ENCODE measurements at places on chromosomes 2 and 18. TPM values are rescaled to one million over a fixed set of nuclear protein-coding genes. Genes with fewer than 3 reads are reported as not detected.

DNA sequence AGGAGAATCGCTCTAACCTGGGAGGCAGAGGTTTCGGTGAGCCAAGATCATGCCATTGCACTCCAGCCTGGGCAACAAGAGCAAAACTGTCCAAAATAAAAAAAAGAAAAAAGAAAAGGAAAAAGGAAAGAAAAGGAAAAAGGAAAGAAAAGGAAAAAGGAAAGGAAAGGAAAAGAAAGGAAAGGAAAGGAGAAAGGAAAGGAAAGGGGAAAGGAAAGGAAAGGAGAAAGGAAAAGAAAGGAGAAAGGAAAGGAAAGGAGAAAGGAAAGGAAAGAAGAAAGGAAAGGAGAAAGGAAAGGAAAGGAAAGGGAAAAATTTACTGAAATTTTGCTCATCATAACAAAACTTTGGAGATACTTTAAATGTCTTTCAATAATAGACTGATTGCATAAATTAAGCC lies 391.3 kb upstream of the GYPC start:
- no peak for DNase-seq

- peak; percentile 81 for DNase-seq
Observed at GRCh38 chr18:23259701-23260681, 124.7 kb downstream of the CABLES1 start.

- DNase-seq: peak; percentile 43
Observed at GRCh38 chr2:46985512-46985911, 69.9 kb upstream of the MCFD2 start.

DNA sequence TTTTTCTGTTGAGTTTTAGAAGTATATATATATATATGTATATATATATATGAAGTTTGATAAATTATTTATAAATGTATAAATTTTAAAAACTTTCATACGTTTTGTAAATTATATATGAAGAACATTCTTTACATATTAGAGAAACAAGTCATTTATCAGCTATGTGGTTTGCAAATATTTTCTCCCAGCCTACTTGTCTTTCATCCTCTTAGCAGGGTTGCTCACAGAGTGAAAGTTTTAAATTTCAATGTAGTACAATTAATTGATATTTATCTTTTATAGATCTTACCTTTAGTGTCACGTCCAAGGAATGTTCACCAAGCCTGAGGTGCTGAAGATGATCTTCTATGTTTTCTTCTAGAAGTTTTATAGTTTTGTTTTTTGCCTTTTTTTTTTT lies 78.3 kb upstream of the HS6ST1 start:
- DNase-seq: no peak

The LMAN1 gene
- 180 TPM for total RNA-seq

The HAUS1 gene
- total RNA-seq: 9.2 TPM

DNA sequence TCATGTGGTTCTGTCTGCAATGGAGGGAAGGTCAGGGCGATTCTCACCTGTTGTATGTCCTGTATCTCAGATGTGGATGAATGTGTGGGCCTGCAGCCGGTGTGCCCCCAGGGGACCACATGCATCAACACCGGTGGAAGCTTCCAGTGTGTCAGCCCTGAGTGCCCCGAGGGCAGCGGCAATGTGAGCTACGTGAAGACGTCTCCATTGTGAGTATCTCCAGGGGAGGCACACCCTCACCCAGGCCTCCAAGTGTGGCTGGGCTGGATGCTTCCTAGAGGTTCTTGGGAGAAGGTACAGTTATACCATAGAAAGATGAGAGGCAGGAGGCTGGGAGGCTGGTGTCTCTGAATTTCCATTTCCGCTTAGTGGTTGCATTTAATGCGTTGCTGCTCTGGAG lies 46.9 kb downstream of the FBLN7 start:
- no peak for DNase-seq

GRCh38 chr2:190789074-190790004 lies 91.3 kb upstream of the GLS start:
- no peak for DNase-seq

The DSC2 gene
- total RNA-seq: not detected

DNA sequence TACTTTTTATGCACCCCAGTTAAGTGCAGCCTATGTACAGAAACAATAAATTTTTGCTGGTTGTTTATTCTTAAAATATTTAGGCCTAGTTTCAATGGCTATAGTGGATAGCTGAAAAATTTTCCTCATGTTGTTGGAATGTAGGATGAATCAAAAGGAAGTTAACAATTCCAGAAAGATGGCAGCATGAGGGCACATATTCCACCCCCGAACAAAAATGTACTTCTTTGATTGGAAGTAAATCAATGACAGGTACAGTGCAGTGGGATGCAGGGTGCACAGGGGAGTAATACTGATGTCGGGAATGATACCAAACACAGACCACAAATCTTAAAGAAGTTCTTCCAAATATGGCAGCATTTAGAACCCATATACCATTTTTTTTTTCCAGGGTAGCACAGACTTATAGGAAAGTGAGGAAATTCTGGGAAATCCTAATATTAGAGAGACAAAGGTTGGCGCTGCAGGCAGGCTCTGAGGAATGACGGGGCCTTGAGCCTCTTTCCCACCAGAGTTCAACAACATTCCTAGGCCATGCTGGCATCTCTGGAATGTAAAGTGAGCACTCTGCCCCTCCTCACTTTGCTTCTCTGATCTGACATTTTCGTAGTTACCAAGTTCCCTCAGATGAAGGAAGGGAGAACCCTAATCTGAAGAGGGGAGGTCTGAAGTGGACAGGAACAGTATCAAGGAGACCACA lies 36.6 kb upstream of the IKZF2 start:
- DNase-seq: peak; percentile 64

All from myocyte (in vitro differentiated cells).